ENCODE measurements at places on chromosomes 2 and 18. TPM values are rescaled to one million over a fixed set of nuclear protein-coding genes. Genes with fewer than 3 reads are reported as not detected.

- no peak for DNase-seq
Observed at GRCh38 chr18:48131042-48131441, 200.6 kb upstream of the SMAD2 start.

DNA sequence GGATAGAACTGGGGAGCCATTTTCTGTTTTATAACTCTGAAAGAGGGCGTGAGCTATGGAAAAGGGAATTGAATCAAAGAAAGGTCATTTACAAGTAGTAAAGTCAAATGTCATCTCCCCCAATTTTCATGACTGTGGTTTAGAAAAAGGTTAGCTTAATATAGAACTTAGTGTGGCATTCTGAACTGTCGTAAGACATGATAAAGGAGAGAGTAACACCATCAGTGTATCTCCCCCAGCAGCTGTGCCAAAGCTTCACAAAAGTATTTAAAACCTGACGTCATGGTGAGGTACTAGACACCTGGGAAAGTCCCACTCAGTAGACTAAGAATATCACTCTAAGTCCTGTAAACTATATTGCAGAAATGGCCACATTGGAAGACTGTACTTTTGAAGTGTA, 5.8 kb upstream of the IKZF2 start:
- DNase-seq = no peak

- DNase-seq = no peak
Observed at GRCh38 chr2:124049136-124049535, 24.0 kb downstream of the CNTNAP5 start.

GRCh38 chr2:160409480-160409879, 84.1 kb downstream of the RBMS1 start:
- no peak for DNase-seq

DNA sequence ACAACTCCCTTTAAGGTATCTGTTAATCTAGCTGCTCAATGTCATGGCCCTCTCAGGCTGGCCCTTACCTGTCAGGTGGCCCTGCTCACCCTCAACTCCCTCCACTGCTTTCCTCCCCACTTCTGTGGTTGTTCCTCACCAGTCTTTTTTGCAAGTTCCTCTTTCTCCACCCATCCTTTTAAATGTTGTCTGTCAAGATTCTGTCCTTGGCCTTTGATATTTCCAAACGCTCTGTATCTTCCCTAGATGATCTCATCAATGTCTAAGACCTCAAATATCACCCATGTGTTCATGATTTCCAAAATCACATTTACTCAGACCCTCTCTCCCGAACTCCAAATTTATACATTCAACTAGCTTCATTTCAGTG, 3.5 kb downstream of the PTPN2 start:
- DNase-seq = no peak

GRCh38 chr2:136135921-136136906, 18.3 kb upstream of the CXCR4 start:
- no peak for DNase-seq

DNA sequence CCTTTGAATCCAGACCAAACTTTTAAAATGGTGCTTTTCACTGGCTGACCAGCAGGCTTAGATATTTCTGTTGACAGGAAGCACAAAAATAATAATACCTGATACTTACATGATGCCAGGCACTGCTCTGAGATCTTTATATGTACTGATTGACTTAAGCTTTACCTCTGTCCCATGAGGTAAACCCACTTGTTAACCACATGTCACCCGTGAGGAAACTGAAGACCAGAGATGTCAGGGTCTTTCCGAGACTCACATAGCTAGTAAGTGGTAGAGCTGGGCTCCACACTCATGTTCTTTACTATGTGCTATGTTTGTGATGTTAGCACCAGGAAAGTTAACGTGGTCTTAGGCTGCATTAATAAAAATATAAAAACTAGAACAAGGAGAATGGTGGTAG, 297.7 kb downstream of the PLCL1 start:
- no peak for DNase-seq

DNA sequence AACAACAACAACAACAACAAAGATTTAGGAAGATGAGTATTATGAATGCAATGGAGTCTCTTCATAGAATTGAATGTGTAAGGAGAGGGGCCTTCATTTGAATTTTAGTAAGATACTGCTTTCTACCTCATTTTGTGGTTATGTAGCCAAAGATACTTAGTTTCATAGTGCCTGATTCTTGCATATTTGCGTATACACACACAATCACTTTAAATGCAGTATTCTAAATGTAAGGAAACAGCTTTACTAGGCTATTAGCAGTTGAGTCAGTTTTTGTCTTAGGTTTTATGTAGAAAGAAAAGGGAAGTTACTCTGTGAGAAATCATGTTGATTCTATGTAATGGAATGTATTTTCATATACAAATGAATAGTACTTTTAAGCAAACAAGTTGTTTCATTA, 80.5 kb downstream of the HAUS1 start:
- no peak for DNase-seq

- no peak for DNase-seq
Observed at GRCh38 chr18:56574861-56575260, 63.5 kb downstream of the TXNL1 start.

DNA sequence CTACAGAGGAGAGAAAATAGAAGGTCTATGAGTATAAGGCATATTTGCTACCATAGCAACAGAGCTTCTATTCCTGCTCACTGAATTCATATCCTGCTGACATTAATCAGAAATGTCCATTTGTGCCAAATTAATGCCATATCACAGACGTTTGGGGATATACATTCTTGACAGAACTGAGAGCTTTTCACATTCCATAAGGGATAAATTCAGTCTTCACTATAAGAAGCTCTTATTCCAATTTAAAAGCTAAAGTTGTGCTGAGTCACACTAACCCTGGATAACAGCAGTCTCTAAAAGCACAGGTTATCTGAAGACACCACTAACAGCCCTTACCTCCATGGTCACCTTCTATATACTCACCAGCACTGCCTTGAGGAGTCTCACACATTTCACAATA, 178.1 kb downstream of the RAB3GAP1 start:
- no peak for DNase-seq

- DNase-seq = no peak
Observed at GRCh38 chr2:197079832-197080555, 153.5 kb upstream of the PGAP1 start.

GRCh38 chr2:141501752-141502151, 629.1 kb downstream of the LRP1B start:
- no peak for DNase-seq

DNA sequence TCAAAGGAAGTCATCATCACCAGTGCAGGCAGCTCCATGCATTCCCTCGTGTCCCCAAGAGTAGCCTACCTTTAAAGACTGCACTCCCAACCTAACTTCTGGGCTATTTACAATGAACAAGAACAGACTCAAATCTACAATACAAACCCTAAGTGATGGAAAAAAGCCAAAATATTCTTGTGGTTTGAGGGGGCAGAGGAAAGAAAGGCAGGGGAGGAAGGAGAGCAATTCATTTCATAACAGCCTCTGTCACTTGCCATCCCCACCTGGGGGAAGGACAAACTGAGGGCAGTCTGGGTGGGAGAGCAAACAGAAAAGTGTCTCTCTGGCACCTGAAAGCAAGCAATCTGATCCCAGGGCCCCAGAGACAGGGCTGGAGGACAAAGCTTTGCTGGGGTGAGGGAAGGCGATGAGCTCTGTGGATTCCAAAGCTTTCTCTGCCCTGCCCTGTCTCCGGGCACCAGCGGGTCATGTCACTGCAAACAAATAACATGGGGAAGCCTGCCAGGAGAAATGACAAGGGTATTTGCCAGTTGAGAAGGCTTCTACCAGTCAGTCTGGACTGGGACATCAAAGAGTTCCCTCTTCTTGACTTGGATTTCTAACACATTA, 528.0 kb upstream of the TNP1 start:
- no peak for DNase-seq

DNA sequence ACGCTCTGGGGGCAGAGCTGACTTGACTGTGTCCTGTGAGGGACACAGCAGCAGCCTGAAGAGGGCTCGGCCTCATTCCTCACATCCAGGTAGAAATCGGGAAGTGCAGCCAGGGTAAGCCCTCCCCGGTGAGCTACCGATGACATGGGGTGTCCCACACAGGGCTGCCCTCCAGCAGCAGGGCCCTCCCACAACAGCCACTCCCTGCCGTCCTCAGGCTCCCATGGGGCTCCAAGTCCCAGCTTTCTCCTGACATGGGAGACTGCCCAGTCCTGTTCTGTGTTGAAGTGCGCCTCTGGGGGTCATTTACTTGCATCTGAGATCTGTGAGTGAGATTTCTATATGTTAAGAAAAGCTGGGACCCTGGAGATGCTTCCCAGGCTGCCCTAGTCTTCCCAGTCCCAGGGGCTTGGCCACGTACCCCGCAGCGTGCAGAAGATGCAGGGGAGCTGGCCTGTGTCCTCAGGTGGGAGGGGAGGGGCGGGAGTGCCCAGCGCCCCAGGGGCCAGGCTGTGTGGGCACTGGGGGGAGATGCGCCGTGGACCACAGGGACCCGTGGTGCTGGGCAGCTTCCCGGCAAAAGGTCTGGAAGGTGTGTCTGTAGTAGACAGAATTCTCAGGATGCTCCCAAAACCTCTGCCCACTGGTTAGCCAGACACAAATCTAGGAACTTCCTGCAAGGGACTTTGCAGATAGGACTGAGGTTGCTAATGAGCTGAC, 87.9 kb downstream of the FAM168B start:
- DNase-seq = no peak

GRCh38 chr2:168633200-168633599, 169.2 kb upstream of the NOSTRIN start:
- no peak for DNase-seq

DNA sequence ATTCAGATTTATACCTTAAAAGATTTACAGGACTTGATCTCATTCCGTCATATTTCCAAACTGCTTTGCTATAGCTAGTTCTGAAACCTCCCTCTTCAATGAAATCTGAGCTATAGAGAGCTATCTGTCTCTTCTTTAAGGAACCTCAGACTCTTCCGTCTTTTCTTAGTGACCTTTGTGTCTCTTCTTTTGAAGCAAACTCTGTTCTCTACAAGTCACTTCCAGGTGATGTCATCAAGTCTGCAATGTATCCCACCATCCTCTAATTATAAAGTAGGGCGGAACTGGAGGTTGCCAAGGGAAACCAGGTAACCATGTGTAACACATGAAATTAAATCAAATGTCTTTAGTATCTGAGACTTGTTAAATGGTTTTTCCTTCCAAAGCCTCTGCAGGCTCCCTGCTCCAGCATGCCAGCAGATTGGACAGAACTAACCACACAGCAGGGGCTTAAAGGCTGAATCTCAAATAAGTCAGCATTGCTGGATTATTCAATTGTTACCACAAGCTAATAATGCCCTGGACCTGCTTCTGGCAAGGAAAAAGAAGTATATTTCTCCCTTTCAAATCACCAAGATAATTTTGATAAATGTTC, 41.2 kb upstream of the PEX13 start:
- no peak for DNase-seq

GRCh38 chr2:62895632-62896009, 155.0 kb upstream of the OTX1 start:
- no peak for DNase-seq

DNA sequence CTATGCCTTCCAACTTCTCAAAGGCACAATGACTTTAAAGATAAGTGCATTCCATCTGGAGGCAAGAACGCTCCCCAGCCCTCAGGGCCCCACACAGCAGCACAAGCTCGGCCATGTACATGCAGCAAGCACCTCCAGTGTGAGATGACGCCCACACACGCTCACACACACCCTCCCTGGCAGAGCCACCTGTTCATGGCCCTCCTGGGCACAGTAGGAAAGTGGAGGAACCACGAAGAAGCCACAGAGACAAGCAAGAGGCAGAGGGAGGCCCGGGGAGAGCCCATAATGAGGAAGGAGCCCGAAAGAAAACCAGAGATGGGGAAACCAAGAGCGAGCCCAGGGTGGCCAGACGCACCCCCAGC, 21.7 kb downstream of the BIN1 start:
- no peak for DNase-seq

DNA sequence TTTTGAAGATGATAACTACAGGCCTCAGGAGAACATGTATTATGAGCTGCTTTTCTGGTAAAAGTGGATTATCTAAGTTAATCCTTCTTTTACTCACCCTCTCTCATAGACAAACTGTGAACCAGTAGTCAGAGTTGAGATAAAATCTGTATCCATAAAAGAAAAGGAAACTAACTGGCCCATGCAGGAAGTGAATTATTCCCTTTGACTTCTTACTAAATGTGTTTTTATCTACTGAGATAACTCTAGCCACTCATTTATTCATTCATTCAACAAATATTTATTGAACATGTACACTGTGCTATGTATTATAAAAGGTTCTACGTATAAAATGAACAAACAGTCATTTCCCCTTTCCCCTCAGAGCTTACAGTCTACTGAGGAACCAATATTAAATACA, 10.0 kb downstream of the WDR35 start:
- DNase-seq = no peak

DNA sequence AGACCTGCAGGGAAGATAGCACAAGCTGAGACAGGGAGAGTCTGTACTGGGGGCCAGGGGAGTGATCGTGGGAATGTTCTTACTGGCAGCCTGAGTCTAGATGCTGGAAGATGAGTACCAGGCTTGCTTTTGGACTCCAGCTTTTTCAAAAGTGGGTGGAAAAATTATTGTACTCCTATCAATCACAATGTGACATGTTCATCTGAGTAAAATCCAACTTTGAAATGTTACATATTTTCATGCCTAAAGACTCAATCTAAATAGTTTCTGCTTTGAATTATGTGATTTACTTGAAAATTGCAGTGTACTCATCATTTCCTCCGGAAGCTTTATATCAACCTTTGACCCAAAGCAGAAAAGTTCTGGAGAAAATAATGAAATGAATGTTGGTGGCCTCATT, 49.7 kb upstream of the ST3GAL5 start:
- no peak for DNase-seq

GRCh38 chr2:221270806-221271205, 301.3 kb downstream of the EPHA4 start:
- no peak for DNase-seq

DNA sequence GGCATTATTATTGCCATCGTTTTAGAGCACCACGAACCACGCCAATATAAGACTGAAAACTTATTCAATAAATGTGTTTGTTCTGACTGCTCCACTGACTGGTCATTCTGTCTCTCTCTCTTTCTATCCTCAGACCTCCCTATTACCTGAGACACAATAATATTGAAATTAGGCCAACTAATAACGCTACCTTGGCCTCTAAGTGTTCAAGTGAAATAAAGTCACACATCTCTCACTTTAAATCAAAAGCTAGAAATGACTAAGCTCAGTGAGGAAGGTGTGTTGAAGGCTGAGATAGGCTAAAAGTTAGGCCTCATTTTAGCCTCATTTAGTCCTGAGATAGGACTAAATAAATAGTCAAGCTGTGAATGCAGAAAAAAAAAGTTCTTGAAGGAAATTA, 38.8 kb downstream of the G6PC2 start:
- DNase-seq = no peak

DNA sequence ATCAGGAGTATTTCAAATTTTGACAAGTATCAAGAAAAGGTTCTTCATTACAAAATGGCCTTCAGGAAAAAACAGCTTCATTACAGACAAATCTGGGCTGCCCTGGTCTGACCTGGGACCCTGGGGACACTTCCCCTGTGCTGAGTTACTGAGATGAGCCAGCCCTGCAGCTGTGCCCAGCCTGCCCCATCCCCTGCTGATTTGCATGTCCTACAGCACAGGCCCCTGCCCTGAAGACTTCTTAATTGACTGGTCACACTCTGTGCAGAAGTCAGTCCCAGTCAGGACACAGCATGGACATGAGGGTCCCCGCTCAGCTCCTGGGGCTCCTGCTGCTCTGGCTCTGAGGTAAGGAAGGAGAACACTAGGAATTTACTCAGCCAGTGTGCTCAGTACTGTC, 235.1 kb downstream of the ANKRD36B start:
- DNase-seq = no peak

Gene SIGLEC15
- polyA plus RNA-seq = 0.50 TPM

Gene SNED1
- polyA plus RNA-seq = 8.2 TPM

Gene SKA1
- polyA plus RNA-seq = 10.0 TPM

Gene PARD3B
- polyA plus RNA-seq = 37.4 TPM

Gene APCDD1
- polyA plus RNA-seq = 74.6 TPM
